ENCODE measurements at places on chromosomes 3 and 15.

GRCh38 chr3:15439476-15439875 is 12.1 kb downstream of the EAF1 start:
- DNase-seq: no peak

- DNase-seq: no peak
These were observed 25.7 kb upstream of the GSK3B start for GRCh38 chr3:120119846-120120510.

DNA sequence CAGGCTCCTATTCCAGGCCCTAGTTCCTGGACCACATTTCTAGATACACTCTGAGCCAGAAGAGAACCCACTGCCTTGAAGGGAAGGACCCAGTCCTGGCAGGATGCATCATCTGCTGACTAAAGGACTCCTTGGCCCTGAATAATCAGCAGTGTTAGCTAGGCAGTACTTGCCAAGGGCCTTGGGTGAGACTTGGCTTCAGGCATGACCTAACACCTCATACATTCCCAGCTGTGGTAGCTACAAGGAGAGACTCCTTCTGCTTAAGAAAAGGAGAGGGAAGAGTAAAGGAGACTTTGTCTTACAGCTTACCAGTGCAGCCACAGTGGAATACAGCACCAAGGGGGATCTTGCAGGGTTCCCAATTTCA is 26.4 kb downstream of the PEAK1 start:
- DNase-seq: no peak

GRCh38 chr3:195164573-195165264 is 106.2 kb downstream of the XXYLT1 start:
- DNase-seq: no peak

DNA sequence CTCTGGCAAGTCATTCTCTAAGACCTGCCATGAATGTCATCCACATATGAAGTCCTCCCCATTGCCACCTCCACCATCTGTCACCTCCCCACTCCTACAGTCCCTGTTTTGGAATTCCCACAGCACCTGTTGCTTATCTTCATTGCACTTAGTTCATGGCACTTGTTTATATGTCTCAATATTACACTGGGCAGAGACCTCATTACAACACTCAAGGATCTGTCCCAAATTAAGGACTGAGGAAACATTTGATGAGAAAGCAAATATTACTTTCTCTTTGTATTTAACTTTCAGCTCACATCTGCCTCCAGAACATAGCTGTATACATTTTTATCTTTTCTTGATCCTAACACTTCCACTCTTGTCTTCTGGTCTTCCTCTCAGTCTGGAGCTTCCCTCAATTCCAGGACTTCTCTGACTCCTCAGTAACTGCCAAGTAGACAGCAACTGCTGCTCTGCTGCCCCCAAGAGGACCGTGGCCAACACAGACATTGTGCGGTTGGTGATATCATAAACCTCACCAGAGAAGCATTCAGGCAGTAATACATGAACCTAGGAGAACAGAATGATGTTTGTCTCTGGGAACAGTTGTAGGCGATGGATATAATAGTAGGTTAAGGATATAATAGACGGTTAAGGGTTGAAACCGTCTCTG is 45.0 kb upstream of the FGF12 start:
- DNase-seq: peak; percentile 15

- no peak for DNase-seq
These were observed 799 bp downstream of the ABI3BP start for GRCh38 chr3:100992231-100993012.

GRCh38 chr15:56757875-56758274 is 24.6 kb upstream of the ZNF280D start:
- no peak for DNase-seq

DNA sequence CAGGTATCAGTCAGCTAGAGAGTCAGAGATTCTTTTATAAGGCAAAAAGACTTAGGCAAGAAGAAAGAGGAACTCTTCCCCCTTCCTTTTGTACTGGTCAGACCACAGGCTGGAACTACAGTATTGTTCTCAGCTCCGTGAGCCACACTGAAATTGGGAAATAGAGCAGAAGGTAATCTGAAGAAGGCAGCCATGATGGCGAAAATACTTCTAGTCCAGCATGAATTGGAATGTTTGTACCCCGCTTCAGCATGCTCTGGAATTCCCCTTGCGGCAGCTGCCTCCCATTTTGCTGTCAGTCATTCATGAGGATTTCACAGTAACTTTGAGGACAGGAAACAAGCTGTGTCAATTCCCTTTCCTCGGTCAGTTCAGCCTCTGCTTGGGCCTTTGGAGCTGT is 96.2 kb downstream of the CORO2B start:
- no peak for DNase-seq
